ENCODE measurements at places on chromosomes 6 and 20. TPM values are rescaled to one million over a fixed set of nuclear protein-coding genes. Genes with fewer than 3 reads are reported as not detected.

TREML1 gene
- not detected for total RNA-seq

ARMH2 gene
- not detected for total RNA-seq

- H3K4me3 ChIP-seq: no peak overlapping the region
- H3K27me3 ChIP-seq: no peaks in the 10 kb centered on the region
- DNase-seq: no peak
- no peaks in the 10 kb centered on the region for H3K36me3 ChIP-seq
- H3K4me1 ChIP-seq: no peaks in the 10 kb centered on the region
Observed at GRCh38 chr6:154337406-154338005, 19.1 kb downstream of the IPCEF1 start.

- no peaks in the 10 kb centered on the region for H3K36me3 ChIP-seq
- no peaks in the 10 kb centered on the region for H3K27me3 ChIP-seq
- no peak overlapping the region for H3K27ac ChIP-seq
- no peak for DNase-seq
- H3K4me1 ChIP-seq: no peaks in the 10 kb centered on the region
Observed at GRCh38 chr6:15507221-15507620, 155.6 kb downstream of the DTNBP1 start.

DNA sequence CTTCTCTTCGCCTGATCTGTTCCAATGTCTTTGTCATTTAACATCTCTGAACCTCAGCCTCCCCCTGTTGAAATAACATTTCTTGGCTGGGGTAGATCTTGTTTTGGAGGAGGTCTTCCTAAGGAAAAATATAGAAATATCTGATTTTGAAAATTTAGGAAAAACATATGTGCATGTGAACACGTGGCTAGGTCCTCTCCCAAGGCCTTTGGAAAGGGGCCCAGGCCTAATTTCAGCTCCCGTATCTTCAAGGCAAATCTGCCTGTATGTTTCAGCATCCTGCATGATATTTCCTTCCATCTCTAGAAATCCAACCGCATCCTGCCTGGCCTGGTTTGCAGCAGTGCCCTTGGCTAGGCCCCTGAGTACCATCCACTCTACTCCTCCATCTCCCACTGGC, 261.2 kb downstream of the PHACTR1 start:
- no peak for DNase-seq
- no peaks in the 10 kb centered on the region for H3K27me3 ChIP-seq
- H3K4me3 ChIP-seq: no peak overlapping the region
- no peak overlapping the region for H3K27ac ChIP-seq
- H3K36me3 ChIP-seq: no peaks in the 10 kb centered on the region
- H3K4me1 ChIP-seq: no peaks in the 10 kb centered on the region

DNA sequence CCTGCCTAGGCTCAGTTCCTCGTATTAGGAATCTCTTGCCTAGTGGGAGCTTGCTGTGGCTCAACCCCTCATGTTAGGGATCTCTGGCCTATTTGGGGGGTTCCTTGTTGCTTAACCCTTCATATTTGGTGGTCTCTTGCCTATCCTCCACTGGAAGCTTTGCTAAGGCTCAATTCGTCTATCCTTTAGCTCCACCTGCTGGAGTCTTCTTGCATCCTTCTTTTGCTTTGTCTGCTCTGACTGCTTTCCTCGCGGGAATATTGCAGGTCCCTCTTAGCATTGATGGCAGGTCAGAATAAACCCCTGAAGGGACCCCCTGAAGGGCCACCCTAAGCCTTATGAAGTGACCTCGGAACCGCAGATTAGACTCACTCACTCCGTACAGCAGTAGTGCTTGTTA, 203.0 kb upstream of the TBX18 start:
- H3K27me3 ChIP-seq: no peaks in the 10 kb centered on the region
- no peak overlapping the region for H3K27ac ChIP-seq
- no peaks in the 10 kb centered on the region for H3K36me3 ChIP-seq
- DNase-seq: peak; percentile 81
- H3K4me3 ChIP-seq: peak overlapping the region; percentile 28
